Forelimb muscle (tissue), 1 donor: ENCODE measurements at places on chromosomes 4 and X. TPM values are rescaled to one million over a fixed set of nuclear protein-coding genes. Genes with fewer than 3 reads are reported as not detected.

DNA sequence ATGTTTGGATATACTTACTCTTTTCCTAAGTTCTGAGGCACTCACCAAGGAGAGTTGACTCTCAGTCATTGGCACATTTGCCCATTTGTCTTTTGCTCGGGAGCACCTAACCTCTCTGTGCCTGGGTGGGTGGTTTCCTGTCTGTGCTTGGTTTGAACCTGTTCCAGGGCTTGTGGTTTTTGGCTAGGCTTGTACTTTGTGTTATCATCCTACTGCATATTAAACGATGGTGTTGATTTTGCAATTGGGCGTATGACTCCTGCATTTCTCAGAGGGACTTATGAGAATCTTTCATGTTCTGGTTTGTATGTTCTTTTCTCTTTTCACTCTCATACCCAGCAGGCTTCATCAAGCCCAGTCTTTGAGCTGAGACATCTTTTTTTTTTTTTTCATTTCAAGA lies 161.7 kb downstream of the BTC start:
- no peak for DNase-seq

DNA sequence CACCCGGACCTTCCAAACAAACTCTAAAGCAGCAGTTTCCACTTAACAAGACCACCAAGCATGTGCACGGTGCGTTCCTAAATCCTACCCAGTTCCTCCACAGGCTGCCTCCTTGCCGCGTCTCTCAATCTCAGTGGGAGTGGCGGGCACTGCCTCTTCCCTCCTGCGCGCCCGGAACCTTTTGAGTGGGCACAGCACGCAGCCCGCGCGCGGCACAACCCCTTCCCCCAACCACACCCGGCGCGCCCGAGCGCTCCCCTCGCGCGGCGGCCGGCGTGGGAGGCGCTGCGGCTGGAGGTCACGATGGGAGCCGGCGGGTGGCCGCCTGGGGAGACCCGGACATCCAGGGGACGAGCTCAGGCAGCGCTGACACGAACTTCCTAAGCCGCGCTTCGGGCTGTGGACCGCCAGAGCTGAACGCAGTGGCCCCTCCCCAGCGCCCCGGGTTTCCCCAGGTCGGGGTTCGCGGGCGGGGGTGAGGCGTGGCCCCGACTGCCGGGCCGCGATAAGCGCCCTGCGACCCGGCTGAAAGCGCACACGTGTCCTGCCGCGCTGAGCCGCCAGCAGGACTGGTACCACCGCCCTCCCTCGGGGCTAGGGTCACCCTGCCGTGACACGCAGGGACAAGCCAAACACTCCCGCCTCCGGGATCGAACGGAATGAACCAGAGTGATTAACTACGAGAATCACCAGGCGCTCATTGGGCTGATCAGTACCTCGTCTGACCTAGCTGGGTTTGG lies at the start of gene ABCG2:
Gene ABCG2, minus strand, starts transcription at position 151 of the 740 bp plus-strand sequence. CDS start 18,644 bp downstream, outside the sequence.
- no peak for DNase-seq

DNA sequence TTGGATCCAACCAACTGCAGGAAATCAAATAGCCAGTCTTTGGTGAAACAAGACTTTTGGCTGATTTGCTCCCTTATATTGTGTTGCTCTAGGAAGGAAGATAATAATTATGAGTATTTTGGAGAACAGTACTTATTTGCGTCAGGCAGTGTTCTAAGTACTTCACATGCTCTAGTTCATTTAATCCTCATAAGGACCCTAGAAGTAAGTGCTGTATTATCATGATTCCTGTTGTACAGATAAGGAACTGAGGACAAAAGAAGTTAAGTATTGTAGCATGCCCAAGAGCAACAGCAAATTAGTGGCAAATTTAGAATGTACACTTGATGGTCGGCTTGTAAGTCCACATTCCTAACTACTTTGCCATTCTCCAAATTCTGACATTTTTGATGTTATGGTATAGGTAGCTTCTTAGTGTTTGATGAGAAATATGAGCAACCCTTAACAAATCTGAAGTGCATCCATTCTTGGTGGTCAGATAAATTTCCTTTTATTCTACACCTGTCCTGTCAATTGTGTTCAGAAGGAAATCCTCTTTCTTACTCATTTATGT lies 72.0 kb downstream of the SPRY1 start:
- DNase-seq: no peak

- no peak for DNase-seq
Observed at GRCh38 chr4:4752576-4753401, 106.7 kb upstream of the MSX1 start.

GRCh38 chrX:105323928-105324327 lies 103.4 kb upstream of the TEX13A start:
- no peak for DNase-seq

GRCh38 chr4:101953949-101954348 lies 163.4 kb downstream of the BANK1 start:
- DNase-seq: no peak

DNA sequence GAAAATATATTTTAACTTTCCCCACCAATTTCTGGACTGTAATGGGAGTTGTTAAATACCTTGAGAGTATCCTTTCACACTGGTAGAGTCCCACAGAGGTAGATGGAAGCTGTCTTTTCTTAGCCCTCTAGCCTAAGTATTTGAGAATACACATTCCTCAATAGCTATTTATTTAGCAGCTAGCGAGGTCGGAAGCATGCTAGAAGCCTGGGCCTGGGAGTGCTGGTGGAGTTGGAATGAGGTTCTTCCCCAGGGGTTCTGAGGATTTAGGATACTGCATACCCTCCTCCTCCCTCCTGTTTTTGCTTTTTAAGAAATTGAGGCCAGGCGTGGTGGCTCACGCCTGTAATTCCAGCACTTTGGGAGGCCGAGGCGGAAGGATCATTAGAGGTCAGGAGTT lies 999 bp upstream of the KLHL15 start:
- DNase-seq: no peak

DNA sequence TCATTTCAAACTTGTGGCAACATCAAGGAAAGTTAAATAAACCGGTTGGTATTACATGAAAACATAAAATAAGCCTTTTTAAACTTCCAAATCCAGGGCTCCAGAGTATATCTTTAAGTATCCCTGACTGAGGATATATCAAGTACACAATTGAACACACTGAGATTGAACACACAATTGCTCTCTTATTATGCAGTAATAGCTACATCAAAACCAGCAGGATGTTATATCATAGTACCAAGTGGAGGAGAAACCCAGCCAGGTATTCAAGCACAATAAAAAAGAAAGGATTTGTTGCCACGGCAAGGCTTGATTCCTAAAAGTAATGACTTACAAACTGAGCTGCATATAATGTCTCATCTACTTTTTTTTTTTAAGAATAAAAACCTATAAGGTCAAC lies 605.8 kb downstream of the SPOCK3 start:
- no peak for DNase-seq

GRCh38 chr4:166091912-166092510 lies 219.0 kb downstream of the TLL1 start:
- DNase-seq: peak; percentile 14

Gene SCFD2
- 10.6 TPM for polyA plus RNA-seq

Gene CD40LG
- polyA plus RNA-seq: not detected

Gene CCDC160
- 0.24 TPM for polyA plus RNA-seq

Gene TRMT10A
- polyA plus RNA-seq: 10.0 TPM
